ENCODE measurements at places on chromosomes 1 and 21. TPM values are rescaled to one million over a fixed set of nuclear protein-coding genes. Genes with fewer than 3 reads are reported as not detected.

GRCh38 chr1:75136195-75136815, 2.1 kb downstream of the LHX8 start:
- DNase-seq = no peak

GRCh38 chr1:206012086-206012859, 9.1 kb upstream of the RAB7B start:
- DNase-seq = no peak

DNA sequence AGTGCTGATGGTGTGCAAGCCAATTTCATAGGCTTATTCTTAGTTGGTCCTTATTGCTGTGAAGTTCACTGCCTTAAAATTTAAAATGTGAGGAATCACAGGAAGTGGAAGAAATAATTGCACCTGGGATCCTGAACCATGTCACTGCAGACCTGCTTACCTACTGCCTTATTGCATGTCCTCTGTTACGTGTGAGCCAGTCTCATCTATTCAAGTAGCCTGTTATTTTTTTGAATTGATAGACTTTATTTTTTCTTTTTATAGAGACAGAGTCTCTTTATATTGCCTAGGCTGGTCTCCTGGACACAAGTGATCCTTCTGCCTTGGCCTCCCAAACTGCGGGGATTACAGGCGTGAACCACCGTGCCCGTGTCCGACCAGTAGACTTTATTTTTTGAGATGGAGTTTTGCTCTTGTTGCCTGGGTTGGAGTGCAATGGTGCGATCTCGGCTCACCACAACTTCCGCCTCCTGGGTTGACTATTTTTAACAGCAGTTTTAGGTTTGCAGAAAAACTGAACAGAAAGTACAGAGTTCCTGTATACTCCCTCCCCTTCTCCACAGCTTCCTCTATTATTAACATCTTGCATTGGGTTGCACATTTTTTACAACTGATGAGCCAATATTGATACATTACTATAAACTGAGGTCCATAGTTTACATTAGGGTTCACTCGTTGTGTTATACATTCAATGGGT, 14.0 kb upstream of the DISC1 start:
- no peak for DNase-seq

GRCh38 chr21:14722841-14723483, 176.8 kb upstream of the SAMSN1 start:
- DNase-seq = no peak

DNA sequence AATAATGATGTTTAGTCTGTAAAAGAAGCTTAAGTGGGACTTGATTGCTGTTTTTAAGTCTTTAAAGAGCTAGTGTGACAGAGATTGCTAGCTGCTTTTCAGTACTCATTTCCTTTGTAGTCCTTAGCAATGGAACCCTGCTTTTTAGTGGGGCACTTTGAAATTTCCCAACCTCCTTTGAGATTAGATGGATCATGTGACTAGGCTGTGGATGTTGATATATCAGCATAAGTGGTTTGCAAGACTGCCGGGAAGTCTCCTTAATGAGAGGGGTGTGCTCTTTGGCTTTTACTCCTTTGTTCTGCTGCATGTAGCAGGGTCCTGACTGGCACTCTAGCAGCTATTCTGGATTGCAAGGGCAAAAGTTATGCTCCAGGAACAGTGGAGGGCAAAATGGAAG, 11.2 kb upstream of the RCOR3 start:
- DNase-seq = no peak

GRCh38 chr1:59500950-59501742, 204.3 kb downstream of the FGGY start:
- no peak for DNase-seq

- DNase-seq = no peak
These were observed 40.9 kb downstream of the PTPN14 start for GRCh38 chr1:214510477-214510876.

DNA sequence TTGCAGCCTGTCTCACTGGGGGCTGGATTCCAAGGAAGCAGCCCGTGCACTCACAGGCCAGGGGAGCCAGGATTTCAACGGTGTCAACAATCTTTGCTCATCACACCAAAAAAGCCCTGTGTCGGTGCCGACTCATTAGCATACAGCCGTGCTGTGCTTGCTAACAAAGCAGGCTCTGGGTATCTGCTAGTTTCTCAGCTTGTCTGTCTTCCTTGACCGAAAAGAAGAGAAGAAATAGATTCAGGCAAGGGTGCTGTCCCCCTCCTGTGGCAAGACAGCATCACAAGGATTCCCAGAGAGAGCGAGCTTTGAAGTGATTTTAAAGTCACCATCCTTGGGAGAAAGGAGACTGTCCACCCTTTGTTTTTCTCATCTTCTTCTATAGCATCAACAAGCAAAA, 214.7 kb downstream of the SDCCAG8 start:
- no peak for DNase-seq

DNA sequence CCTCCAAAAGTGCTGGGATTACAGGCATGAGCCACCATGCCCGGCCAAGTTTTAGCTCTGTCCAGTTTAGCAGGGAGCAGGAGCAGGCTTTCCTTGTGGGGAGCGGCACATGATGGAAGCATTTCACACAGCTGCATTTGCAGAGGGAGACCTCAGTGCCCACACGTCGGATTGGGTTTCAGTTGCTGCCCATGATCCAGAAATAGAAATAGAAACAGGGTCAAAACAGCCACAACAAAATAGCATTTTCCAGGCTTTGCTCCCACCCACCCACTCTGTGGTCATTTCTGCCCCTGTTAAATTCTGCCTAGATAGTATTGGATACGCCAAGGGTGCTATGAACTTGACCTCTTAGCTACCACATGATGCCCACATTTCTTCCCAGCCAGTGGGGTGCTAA, 128.4 kb downstream of the CNIH3 start:
- DNase-seq = no peak

DNA sequence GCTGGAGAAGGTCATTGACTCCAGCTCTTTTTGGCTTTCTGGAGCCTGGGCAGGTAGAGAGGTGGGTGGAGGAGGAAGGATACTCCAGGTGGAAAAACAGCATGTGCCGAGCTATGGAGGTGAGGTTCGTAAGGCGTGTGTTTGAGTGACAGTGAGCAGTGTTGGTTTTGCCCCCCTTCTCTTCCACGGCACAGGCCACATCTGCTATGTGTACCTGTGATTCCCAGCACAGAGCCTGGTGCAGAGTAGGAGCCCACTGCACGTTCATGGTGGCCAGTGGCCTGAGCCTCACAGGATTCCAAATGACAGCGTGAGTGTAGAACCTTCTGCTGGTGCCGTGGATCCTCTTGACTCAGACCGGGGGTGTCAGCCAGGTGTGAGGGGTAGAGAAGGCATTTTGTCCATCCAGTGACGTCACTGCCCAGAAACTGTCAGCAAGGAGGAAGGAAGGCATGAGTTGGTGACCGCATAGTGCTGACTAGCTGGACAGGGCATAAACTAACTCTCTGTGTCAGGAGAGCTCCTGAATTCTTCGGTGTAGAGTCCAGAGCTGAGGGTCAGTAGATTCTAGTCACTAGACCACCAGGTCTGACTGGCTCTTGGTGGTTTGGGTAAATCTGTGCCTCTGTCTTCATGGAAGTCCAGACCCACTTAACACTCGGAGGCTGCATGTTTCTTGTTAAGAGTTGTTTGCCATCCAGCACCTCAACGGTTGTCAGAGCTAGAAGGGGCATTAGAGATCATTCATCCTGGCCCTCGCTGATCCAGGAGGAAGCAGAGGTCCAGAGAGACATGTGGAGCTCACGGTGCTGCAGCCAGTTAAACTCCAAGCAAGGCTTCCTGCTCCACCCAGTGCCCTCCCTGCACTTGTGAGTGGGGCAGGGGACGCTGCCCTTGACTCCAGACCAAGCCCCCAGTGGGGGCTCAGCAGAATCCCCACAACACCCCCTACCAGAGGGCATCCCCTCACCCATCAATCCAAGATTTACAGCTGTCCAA, 3.8 kb downstream of the QSOX1 start:
- no peak for DNase-seq

DNA sequence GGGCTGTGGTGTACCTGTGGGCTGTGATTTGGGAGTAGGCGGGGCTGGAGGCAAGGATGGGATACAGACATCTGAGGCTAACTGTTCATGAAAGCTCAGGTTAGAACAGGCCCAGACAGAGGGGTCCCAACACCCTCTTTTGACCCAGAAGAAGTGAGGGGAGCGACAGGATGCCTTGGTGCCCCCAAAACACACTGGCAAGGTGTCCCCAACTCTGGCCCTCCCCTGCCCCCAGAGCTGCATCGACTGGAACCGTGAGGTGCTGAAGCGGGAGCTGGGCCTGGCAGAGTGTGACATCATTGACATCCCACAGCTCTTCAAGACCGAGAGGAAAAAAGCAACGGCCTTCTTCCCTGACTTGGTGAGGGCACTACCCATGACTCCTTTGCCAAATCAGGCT, 27.6 kb upstream of the PADI4 start:
- no peak for DNase-seq

- DNase-seq = no peak
These were observed 41.2 kb downstream of the BACE2 start for GRCh38 chr21:41209016-41209619.

DNA sequence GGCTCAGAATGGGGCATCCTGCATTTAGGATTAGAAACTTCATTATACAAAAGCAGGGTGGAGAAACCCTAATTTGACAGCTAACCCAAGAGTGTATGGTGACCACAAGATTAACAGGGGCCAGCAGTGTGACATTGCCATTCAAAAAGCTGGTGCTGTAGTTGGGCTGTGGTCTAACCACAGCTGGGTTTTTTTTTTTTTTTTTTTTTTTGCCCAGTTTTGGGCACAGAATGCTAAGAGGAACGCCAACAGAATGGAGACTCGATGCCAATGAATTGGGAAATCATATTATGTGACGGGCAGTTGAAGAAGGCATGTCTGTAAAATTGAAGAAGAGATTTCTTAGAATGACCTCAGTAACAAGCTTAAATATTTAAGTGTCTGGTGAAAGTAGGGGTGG, 58.4 kb downstream of the NFIA start:
- DNase-seq = no peak

DNA sequence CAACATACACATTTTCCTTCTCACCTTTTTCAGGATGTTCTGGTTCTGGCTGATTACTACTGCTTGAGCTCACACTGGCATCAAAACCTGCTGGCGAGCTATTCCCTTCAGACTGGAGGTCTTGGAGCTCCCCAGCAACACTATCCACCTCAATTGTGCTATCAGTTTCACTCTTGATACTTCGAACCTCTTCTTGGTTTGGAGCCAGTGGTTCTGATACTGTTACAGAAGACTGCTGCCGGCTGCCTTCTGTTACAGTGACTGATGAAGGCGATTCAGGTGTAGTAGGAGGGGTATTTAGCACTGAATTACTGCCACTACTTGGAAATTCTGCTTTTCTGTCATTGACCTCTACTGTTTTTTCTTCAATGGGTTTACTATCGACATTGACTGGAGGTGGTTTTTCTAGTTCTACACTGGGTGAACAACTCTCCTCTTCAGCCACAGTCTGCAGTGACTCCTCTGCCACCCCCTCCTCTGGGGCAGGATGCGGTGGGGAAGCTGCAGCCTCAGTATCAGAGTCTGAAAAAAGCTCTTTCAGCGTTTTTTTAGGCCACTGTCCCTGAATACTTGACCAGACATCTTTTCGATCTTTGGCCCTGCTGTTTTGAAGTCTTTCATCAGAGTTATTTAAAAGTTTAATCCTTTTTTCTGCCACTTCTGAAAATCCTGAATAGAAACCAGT, 20.7 kb upstream of the RBM34 start:
- DNase-seq = no peak

- DNase-seq = no peak
These were observed 55.1 kb downstream of the KIF26B start for GRCh38 chr1:245209658-245210435.

DNA sequence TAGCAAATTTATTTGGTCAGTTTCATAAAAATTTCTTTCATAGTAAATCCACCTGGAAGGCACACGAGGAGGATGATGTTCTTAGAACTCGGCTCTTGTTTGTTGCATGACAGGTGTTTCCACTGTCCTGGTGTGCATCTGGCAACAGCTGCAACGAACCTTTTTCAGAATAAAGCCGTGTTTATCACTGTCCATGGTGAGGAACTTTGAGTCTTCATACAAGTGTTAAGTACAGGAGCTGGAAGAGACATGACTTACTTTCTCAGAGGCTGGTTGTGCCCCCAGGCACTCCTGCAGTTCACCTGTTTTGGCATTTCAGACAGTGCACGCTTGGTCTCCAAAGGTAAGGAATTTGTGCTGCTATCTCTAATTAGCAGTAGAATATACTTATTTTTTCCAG, 97.1 kb downstream of the ADAMTS1 start:
- no peak for DNase-seq

- DNase-seq = no peak
These were observed 141.4 kb upstream of the BEND5 start for GRCh38 chr1:48917901-48918603.

- DNase-seq = no peak
These were observed at the start of gene PIGR for GRCh38 chr1:206946261-206946660. TSS of gene PIGR (minus strand) at chr1:206946466. CDS start at chr1:206940531, 5,935 bp downstream.

GRCh38 chr1:229323201-229323600, 19.6 kb downstream of the CCSAP start:
- DNase-seq = no peak

DNA sequence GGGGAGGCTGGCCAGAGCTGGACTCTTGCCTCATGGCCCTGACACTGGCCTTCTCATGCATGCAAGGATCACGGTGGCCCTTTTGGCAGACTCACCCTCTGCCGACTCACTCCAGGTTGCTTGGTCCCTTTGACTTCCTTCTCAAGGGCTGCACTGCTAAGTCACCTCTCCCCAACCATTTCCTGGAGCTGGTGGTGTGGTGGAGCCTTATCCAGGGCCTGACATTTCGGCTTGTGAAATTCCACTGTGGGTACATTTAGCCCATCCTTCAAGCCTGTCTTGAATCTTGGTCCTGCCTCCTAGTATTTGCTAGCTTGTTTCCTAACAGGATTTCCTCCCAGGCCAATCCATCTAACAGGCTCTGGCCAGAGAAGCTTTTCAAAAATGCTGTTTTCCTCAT, 52.6 kb upstream of the JUN start:
- no peak for DNase-seq

GRCh38 chr1:214516434-214517326, 34.7 kb downstream of the PTPN14 start:
- no peak for DNase-seq

GRCh38 chr1:150548632-150549495, at the start of gene ADAMTSL4:
TSS of gene ADAMTSL4 (plus strand) at chr1:150549408. CDS start at chr1:150552289, 2,881 bp downstream.
- no peak for DNase-seq

- peak; percentile 37 for DNase-seq
These were observed 53.5 kb downstream of the MIGA1 start for GRCh38 chr1:77832901-77833300.

- no peak for DNase-seq
These were observed 230.7 kb downstream of the RPS6KC1 start for GRCh38 chr1:213281640-213282301.

- DNase-seq = no peak
These were observed 1.1 kb downstream of the KCNH1 start for GRCh38 chr1:211132721-211133392.

SEC16B gene
- 1.6 TPM for total RNA-seq

RIIAD1 gene
- not detected for total RNA-seq

NCAM2 gene
- 7.6 TPM for total RNA-seq

SPRR3 gene
- not detected for total RNA-seq

ADAM30 gene
- not detected for total RNA-seq

PDC gene
- total RNA-seq = not detected

RUNX3 gene
- not detected for total RNA-seq

All from glomerular endothelial cell (primary cell).